ENCODE measurements at places on chromosomes 7 and 10. TPM values are rescaled to one million over a fixed set of nuclear protein-coding genes. Genes with fewer than 3 reads are reported as not detected.

The HOXA11 gene
- total RNA-seq, result 0.16 TPM

The PRRT4 gene
- total RNA-seq, result not detected

The SLC39A12 gene
- total RNA-seq, result not detected

The KLF14 gene
- under 0.01 TPM for total RNA-seq

The PPIA gene
- total RNA-seq, result 1,099 TPM

The SPDYE18 gene
- total RNA-seq, result 0.32 TPM

The LOXL4 gene
- total RNA-seq, result 13.3 TPM

The NEUROD6 gene
- total RNA-seq, result not detected

The SCIN gene
- total RNA-seq, result not detected

The ECHDC3 gene
- total RNA-seq, result 6.8 TPM
